Daoy (cell line): ENCODE measurements at places on chromosomes 6 and 20.
A peak's percentile ranks its signal among the peaks of the same experiment; 100 is the strongest.

DNA sequence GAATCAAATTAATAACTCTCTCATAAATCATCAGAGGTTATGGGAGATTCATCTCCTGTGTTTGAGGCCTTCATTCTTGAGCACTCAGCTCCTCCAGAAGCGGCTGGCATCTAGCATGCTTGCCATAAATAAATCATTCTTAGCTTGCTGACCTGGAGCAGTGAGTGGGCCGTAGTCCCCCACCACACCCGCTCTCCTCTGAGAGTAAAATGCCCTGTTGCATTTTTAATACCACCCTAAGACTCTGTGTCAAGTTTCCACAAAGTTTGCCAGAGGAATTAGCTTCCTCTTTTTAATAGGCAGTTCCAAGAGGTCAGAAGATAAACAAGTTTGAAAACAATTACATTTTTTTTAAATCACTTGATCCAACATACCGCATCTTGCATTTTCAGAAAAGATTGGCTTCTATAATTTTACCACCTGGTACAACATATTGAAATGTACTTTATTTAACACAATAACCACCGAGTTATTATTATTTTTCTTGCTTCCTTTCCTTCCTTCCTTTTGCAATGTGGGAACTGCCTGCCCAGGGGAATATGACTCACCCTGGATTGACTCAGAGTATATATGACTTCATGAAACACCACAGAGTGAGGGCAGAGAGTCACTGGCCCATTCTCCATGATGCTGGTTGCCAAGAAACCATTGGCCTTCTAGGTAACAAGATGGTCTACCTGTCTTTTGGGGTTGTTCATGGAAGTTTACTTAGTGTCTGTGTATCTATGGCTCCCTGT, 29.4 kb upstream of the CLIC5 start:
- DNase-seq = peak; percentile 91

DNA sequence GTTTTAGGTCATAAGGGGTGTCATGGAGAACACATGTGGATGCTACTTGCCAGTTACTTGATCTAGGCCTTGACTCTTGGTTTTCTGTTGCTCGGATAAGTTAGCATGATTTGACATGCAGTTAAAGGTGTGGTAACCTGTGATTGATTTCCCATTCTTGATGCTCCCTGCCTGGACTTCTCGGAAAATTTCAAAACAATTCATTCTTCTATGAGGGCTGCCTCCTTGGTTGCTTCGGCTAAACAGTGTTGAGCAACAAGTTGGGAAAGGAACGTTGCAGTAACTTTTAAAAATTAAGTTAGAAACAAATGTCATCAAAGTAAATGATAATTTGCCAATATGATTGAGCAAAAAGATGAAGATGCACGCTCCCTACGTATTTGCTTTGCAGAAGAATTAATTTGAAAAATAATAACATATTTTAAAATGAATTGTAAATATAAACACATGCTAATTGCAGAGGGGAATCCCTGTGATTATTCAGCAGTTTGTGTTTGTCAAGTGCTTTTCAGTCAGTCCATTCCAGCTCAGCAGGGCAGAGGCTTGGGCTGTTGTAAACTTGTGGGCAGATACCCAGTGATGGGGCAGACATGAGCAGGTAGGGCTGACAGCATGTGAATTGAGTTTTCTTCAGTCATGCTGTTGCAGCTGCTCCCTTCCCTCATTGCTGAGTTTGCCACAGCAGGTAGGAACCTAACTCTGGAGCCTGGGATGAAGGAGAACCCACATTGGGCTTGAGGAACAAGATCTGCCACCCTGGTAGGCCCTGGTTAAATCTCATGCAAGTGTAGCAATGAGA, 110.2 kb downstream of the ESR1 start:
- no peak for DNase-seq

DNA sequence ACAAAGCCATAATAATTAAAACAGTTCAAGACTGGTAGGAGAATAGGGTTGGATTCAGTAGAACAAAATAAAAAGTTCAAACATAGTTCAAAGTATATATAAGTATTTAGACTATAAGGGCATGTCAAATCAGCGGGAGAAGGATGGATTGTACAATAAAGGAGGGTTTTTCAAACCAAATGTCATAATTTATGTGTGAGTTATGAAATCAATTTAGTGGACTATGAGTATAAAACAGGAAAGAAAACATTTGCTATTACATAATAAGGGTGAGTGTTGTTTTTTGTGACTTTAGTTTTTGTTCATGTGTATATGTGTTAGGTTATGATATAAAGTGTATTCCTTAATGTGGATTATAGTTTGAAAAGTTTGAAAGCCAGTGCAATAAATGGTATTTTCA, 10.6 kb downstream of the ORC3 start:
- DNase-seq = no peak

DNA sequence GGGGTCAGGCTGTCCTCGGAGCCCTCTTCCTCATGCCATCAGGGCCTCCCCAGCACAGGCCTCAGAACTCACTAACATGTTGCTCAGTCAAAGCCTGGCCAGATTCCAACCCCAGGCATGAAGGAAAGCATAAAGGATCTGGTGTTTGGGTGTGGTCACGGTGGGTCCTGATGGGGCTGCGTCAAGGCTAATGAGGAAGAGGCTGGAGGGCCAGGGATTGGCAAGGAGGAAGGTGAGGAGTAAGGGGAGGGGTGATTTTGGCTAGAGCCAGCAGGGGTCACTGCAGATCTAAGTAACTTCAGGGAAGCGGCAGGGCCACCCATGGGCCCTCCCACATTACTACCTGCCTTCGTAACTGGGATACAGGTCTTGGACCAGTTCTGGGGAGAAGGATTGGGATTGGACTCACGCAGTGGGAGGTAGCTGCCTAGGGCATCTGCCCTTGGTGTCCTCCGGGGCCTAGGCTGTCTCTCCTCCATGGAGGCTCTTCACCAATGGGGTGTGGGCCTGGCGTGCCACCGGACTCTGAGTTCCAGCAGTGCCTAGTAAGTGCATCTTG, 36.2 kb upstream of the MRPS18A start:
- peak; percentile 82 for DNase-seq

GRCh38 chr20:59940129-59940955, at the start of the genes FAM217B and PPP1R3D:
Gene FAM217B, plus strand, starts transcription at chr20:59940389. Its CDS starts 3,555 bp downstream, at chr20:59943944.
Gene PPP1R3D, minus strand, starts transcription at chr20:59940305. Its CDS starts 374 bp downstream, at chr20:59939931.
- peak; percentile 96 for DNase-seq

GRCh38 chr20:10288954-10289646, 70.5 kb downstream of the SNAP25 start:
- DNase-seq = no peak

- DNase-seq = no peak
These were observed 7.9 kb upstream of the SIRPA start for GRCh38 chr20:1887321-1887720.

- DNase-seq = no peak
These were observed 80.5 kb upstream of the SYNDIG1 start for GRCh38 chr20:24388828-24389380.

DNA sequence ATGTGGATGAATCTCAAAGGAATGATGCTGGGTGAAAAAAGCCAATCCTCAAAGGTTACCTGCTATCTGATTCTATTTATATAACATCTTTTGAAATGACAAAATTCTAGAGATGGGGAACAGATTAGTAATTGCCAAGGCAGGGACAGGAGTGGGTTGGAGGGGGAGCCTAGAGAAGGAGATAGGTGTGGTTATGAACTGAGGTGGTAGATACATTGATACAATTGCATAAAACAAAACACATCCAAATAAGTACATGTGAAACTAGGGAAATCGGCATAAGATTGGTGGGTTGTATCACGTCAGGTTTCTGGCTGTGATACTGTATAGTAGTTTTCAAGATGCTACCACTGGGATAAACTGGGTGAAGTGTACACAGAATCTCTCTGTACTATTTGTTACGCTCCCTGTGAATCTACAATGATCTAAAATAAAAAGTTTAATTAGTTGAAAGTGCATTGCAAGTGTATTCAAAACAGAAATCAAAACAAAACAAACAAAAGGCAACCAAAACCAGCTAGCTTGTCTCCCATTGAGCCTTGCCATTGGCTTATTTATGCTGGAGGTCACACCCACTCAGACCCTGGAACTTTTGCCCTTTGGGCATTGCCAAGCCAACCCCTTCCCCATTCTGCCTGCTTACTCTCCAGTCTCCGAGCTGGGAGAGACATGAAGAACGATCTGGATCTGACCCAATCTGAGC, 27.8 kb downstream of the PPP1R16B start:
- DNase-seq = no peak

- peak; percentile 31 for DNase-seq
These were observed 73.9 kb downstream of the BACH2 start for GRCh38 chr6:90222724-90223198.

DNA sequence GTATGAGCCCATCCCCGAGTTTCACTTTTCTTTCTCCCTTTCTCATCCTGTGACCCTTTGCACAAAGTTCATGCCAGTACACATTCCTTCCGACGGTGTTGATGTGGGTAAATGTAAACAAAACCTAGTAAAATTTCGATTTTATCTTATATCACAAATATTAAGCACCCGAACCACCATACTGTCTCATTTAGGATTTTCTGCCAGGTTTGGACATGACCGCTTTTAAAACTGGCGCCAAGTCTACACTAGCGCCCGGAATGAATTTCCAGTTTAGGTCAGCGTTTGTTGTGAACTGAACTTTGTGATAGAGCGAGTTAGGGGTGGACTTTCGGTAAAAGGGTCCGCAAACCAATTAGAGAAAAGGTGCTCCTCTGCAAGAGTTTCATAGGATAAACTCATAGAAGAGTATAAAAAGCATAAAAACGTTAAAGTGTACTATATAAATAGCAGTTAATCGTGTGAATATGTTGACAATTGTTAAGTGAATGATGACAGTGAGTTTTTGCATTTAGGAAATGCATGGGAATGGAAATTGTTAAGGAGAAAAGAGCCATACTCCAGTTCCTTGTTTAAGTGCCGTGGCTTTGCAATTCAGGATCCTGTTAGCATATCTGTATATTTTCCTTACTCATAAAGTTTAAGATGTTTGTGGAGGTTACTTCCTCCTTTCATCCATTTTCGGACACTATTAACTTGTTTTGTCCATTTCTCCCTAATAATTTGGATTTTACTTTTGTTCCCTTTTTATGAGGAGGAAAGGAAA, 937 bp downstream of the AKAP7 start:
- DNase-seq = peak; percentile 42

DNA sequence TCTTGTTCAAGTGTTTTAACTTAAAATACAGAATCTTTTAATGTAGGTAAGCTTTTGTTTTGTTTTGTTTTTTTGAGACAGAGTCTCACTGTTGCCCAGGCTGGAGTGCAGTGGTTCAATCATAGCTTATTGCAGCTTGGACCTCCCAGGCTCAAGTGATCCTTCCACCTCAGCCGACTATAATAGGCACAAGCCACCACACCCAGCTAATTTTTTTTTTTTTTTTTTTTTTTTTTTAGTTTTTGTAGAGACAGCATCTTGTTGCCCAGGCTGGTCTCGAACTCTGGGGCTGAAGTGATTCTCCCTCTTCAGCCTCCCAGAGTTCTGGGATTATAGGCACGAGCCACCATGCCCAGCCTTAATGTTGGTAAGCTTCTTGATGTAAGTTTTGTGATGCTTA, 3.3 kb downstream of the EFHC1 start:
- DNase-seq = peak; percentile 23

- no peak for DNase-seq
These were observed 1323.1 kb upstream of the CITED2 start for GRCh38 chr6:140697585-140697984.

GRCh38 chr20:64115171-64115911, 8.0 kb upstream of the NPBWR2 start:
- DNase-seq = no peak

GRCh38 chr6:126753606-126754005, 364.9 kb upstream of the RSPO3 start:
- DNase-seq = no peak

DNA sequence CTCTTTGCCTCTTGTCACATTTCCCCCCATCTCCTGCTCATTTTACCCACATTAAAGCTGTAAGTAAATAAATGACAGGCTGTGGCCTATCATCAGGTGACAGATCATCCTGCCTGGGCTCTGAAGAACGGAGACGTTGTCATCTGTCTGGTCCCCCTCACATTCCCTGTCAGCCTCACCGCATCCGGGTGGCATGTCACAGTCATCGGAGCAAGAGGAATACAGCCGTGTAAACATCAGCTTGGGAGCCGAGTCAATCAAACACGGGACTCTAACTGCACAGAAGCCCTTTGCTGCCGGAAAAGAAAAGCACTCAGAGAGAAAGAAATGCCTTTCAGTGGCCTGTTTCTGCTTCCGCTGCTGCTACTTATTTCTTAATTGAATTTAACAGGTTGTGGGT, 371.9 kb upstream of the ID4 start:
- peak; percentile 9 for DNase-seq

GRCh38 chr20:40922865-40923264, 105.8 kb upstream of the TOP1 start:
- no peak for DNase-seq

DNA sequence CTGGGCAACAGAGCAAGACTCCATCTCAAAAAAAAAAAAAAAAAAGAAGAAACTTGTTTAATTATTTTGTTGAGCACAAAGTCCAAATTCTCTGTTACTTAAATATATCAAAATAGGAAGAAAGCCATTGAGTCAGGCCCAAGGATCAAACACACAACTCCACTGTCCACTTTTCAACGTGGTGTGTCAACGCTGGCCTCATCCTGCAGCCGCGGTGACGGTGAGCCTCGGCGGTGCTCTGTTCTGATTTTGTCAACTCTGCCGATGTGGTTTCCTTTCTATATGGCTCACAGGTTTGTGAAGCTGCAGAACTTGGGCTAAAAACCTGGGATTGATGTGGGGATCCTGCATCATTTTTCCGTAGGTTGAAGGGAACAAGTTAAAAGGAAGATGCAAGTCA, 3.2 kb upstream of the SMOC2 start:
- DNase-seq = no peak

DNA sequence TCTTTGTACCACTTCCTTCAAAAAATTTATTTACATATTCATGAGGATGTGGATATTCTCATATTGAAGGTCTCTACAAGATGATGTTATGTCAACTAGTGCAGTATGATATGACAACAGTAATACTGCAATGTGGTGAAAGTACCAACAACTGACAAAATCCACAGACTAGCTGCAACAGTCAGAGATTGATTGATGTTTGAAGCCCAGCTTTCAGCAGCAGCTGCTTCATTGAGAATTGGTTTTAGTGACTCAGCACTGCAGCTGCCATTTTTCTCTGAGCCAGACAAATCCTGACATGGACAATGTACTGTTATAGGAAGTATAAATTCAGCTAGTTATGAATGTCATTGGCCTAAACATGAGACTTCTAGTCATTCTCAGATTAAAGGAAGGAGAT, 53.8 kb downstream of the PKIB start:
- no peak for DNase-seq

DNA sequence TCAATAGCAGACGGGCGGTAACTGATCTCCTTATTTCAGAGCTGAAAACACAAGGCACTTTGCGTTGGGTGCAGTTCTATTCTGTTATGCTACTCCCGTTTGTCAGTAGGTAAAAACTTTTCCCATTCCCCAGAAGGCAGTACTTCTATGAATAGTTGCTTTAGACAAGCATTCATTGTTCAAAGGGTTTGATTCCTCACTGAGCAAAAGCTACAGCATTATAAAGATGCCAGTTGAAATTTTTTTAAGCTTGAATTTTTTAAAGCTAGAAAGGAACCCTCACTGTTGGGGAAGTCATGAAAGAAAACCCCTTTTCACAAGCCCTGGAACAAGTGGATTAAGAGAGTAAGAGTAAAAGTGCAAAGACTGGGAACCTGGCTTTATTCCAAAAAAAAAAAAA, 42.3 kb downstream of the FUT9 start:
- DNase-seq = no peak

- DNase-seq = no peak
These were observed 18.7 kb downstream of the KIF25 start for GRCh38 chr6:168016176-168016620.

- no peak for DNase-seq
These were observed 2.4 kb downstream of the CTCFL start for GRCh38 chr20:57522380-57523140.
